NCI-H187 (cell line): ENCODE measurements at places on chromosomes 16 and 17.

DNA sequence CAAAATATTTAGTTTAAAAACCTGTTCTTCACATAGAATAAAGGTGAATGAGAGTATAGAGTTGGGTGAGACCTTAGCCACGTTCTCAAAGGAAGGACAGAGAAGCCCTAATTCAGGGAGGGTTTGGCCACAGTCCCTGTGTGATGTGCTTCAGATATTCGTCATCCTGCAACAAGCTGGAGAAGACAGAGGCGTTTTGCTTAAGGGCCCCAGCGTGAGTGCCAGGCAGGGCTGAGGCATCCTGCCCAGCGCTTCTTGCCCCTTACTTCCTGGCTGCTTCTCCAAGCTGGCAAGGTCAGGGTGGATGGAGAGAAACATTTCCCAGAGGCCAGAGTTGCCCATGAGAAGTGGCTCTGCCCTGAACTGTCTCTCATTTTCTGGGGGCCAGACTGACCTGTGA, 46.9 kb downstream of the AXIN2 start:
- no peak for DNase-seq

- no peak for DNase-seq
Observed at GRCh38 chr16:66286527-66286926, 80.0 kb upstream of the CDH5 start.

- no peak for DNase-seq
Observed at GRCh38 chr17:8337802-8338752, 1.6 kb upstream of the ODF4 start.

GRCh38 chr16:64240586-64240985, 881.3 kb downstream of the CDH11 start:
- DNase-seq = no peak

DNA sequence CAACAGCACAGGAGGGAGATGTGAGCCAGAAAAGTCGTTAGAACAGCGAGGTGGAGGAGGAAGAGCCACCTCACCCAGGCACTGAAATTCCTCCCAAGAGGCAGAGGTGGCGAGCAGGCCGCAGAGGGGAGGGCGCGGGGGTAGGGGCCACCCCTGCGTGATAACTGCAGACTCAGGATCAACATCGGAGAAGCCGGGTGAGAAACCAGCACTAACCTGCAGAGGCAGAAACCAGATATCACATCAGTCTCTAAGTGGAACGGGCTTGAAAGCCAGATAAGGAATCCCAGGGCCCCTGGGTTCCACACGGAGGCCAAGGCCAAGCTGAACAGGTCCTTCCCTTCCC, 39.4 kb upstream of the ZC3H18 start:
- DNase-seq = no peak

DNA sequence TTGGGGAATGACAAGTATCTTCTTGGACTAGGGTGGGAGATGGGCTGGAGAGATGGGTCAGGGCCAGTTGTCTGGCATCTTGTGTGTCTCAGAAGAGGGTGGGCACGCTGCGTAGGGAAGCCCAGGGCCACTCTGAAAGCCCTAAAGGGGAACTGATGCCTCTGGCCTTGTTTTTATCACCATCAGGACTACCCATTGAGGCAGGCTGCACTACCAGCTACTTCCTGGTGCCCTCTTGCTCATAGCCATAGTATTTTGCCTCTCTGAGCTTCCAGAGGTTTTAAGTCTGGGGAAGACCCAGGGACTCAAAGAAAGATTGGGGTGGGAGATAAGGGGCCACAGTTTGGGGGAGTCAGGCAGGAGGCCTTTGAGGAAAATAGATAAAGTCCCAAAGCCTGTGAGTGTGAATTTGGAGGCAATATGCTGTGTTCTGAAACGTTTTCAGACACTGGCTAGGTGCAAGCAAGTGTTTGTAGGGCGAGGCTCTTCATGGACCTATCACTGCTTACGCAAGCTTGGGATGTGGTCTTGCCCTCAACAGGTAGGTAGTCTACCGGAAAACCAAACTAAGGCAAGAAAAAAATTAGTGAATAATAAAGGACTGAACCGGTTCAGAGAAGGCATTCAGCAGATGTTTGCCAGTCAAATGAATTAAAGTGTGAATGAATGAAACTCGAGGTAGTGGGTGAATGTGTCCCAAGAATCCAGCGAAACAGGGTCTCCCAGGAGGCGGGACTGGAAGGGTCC, 688 bp upstream of the ITGB3 start:
- DNase-seq = no peak

- DNase-seq = no peak
Observed at GRCh38 chr16:15417197-15417596, 17.2 kb upstream of the BMERB1 start.

DNA sequence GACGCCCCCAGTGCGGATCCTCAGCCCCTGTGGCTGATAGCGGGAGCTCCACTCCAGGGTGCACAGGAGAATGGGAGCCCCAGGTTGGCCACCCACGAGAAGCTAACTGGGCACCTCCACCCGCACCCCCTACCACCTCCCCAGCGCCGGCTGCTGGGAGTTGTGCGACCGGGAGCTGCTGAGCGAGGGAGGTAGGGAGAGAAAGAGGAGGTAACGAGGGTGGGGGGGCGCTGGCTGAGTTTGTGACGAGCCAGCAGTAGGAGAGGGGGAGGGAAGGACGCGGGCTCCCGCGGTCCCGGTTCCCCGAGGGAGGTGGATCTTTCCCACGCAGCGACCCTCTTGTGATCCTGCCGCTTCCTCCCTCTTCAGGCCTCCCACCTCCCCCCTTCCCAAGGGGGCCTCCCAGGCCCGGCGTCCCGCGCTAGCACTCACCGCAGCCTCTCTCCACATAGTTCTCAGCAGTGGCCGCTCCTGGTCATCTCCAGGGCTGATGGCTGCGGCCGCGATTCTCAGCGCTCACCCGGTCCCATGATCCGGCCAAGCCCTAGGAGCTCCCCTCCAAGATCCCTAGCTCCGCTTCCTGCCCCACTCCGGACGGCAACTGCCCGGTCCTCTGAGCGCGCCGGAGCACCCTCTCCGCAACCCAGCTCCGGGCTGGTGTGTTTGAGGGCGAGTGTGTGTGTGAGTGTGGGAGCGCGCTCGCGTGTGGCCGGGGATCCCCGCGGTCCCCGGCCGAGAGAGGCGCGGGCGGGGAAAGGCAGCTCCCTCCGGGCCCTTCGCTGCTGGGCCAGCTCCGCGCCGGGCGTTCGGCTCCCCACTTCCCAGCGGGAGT, at the start of gene GRIN2A:
Gene GRIN2A (minus strand): TSS at position 207 of the 832 bp plus-strand sequence. CDS start 2,017 bp downstream, outside the sequence.
- no peak for DNase-seq

GRCh38 chr16:78206623-78207223, 107.3 kb downstream of the WWOX start:
- no peak for DNase-seq

DNA sequence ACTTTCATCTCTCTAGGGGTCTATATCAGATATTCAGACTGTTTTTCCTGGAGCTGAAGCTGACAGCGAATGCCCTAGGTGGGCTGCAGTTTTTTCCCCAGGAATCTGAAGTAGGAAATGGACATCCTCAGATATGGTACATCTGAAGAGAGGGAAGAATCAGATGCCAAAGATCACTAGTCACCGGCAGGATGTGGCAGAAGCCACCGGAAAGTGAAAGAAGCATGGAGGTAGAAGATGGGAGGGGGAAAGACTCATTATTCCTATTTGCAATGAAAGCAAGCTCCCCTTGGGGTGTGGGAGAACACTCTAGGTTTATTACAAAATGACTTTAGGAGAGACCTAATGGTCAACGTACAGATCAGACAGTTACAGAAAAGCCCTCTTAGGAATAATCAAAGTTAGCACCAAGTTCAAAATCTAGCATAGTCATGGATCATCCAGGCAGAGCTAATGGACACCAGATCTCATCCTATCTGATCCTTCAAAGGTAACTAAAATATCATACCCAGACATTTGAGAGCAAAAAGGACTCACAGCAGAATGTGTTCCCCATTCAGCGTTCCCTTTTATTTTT, 110.7 kb downstream of the HS3ST3A1 start:
- DNase-seq = no peak

DNA sequence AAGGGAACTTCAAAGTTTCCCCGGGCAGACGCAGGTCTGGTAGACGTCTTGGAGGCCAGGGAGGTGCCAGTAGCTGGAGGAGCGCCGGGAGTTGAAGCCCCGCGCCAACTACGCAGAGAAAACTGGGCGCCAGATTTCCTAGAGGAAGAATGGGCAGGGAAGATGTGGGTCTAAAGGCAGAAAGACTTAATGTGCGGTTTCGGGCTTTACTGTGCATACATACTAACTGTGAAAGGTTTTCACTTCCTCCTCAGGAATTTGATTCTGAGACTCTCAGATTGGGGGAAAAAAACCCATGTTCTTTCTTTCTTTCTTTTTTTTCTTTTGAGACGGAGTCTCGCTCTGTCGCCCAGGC, 331 bp upstream of the ZNF287 start:
- no peak for DNase-seq

DNA sequence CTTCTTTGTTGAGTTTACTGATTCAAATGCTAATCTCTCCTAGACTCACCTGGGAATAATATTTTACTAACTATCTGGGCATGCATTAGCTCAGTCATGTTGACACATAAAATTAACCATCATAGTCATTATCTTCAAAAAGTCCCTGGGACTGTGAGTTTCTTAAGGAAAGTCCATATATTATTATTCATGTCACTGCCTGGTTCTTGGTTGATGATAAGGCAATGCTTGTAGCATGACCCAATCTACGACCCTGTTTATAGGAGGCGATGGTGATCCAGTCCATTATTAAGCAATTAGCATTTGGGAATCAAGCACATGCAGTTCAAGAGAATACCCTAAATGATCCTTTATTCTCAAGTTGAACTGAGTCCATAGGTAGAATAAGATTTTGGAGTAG, 54.8 kb upstream of the MPHOSPH6 start:
- DNase-seq = no peak

GRCh38 chr17:29505836-29506235, 61.0 kb downstream of the ABHD15 start:
- DNase-seq = no peak

GRCh38 chr16:50534556-50534955, 13.6 kb upstream of the NKD1 start:
- no peak for DNase-seq

DNA sequence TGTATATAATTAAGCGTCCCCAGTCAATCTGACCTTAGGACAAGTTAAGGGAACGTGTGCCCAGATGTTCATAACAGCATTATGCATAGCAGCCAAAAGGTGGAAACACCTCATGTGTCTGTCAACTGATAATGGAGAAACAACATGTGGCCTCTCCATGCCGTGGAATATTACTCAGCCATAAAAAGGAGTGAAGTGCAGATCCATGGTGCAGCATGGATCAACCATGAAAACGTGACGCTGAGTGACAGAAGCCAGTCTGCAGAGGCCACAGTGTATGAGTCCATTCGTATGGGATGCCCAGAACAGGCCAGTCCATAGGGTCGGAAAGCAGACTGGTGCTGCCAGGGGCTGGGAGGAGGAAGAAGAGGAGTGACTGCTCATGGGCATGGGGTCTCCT, 161.0 kb upstream of the CIBAR2 start:
- no peak for DNase-seq

DNA sequence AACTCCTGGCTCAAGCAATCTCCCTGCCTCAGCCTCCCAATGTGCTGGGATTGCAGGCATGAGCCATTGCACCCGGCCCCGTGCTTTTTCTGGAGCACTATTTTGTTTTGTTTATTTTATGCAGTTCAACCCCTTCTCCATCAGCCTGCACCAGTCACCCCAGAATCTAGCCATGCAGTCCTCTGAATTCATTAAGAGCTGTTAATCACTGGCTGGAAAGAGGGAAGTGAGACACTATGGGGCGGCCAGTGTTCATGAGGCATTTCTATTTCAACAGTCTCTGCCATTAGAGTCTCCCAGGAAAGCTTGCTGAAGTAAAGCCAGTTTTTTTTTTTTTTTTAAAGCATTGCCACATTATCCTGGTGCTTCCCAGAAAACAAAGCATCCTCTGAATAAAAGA, 1.7 kb downstream of the VWA3A start:
- no peak for DNase-seq

- DNase-seq = no peak
Observed at GRCh38 chr17:16818340-16818739, 128.3 kb downstream of the CCDC144A start.

GRCh38 chr17:957856-958421, 21.6 kb downstream of the NXN start:
- DNase-seq = no peak

DNA sequence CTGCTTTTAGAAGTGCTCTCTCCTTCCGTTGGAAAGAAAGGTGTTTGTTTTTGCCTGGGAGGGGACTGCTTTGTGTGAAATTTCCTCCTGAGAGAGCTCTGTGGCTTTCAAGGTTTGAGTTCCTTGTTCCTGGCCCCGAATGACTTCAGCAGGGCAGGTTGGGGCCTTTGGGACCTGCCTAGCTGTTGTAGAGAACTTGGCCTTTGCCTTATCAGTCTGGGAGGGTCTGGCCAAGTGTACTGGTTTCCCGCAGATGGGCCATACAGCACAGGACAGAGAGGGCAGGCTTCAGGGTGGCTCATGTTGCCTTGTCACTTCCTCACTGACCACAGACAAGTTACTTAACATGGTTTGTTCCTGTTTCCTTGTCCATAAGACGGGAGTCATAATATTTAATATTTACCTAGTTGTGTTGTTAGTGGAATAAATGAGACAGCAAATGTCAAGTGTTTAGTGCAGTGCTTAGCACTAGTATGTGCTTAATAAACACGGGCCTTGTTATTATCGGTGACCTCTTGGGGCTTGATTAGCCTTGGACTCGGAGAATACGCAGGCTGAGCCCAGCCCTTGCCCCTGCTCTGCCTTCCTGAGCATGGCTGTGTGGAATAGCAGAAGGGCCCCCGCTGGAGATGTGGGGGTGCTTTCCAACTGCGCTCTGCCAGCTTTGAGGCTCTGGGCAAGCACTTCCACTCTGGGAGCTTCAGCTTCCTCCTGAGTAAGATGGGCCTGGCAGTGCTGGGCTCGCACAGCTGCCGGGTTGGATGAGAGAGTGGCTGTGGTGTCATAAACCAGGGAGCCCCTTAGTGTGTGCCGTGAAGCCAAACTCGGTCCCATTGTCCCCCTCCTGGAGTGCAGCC, 6.6 kb downstream of the PRSS8 start:
- DNase-seq = no peak

- no peak for DNase-seq
Observed at GRCh38 chr17:31527606-31528005, 136.1 kb downstream of the RAB11FIP4 start.

- no peak for DNase-seq
Observed at GRCh38 chr17:1123393-1123831, 56.4 kb downstream of the ABR start.

DNA sequence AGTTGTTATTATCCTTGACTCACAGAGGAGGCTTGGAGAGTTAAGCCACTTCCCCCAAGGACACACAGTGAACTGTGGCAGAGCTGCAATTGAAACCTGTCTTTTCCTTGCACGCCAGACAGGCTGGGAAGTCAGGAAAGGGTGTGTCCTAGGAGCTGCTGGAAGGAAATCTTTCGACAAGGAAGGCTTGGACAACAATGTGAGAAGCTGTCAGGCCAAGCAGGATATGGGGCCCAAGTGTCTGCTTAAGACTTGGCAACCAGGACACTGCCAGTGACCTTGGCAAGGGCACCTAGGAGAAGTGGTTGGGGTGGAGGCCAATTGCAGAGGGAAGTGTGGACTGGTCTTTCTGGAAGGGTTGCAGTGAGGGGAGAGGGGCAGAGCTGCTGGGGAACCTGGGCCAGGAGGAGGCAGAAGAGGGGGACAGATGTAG, 2.1 kb upstream of the CAMKK1 start:
- DNase-seq = no peak
